ENCODE measurements at places on chromosomes 16 and 17.

- DNase-seq: no peak
Measured at GRCh38 chr17:312476-313148, 40.0 kb downstream of the RPH3AL start.

DNA sequence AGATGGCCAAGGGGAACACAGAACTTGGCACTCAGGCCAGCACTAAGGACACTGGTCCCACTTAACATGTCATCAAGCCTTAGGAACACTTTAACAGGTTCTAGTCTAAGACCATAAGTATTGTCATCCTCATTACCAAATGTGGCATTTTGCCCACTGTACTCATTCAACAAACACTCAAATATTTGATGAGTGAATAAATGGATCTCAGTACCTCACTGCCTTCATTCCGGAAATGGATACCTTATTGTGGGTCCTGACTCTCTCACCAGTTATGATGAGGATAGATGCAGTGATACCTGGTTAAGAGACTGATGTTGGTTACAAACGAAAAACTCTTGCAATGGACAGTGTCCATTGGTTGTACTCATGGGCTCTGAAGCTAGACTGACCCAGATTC, 455.2 kb upstream of the DYNLRB2 start:
- no peak for DNase-seq

DNA sequence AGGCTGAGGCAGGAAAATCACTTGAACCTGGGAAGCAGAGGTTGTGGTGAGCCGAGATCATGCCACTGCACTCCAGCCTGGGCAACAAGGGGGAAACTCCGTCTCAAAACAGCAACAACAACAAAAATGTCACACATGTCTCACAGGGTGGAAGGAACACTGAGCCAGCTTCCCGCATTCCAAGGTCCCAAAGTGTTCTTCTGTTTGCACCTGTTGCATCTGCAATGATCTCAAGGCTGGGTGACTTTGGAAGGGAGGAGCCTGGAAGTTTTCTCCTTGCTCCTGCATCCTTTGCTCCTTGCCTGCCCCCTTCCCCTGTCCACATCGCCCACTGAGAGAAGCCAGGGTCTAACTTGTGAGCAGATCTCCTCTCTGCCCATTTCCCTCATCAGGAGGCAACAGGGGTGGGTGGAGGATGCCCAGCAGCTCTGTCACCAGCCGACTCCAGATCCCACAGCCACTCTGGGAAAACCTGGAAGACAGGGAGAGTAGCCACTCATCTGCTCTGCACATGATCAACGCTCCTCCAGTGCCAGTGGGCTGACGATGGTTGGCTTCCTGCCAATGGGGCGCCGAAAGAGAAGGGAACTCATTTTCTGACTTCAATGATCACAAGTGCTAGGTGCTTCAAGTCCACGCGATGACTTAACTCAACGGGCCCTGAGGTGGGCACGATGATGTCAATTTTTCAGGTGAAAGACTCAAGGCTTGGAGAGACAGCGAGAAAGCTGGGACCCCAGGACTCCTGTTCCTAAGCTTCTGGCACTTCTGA, 12.6 kb downstream of the CHST6 start:
- DNase-seq: no peak

GRCh38 chr16:695355-696089, 5.3 kb upstream of the WDR24 start:
- peak; percentile 64 for DNase-seq

- no peak for DNase-seq
Measured at GRCh38 chr16:57971848-57972247, 920 bp upstream of the CNGB1 start.

GRCh38 chr16:4525069-4525468, 13.5 kb downstream of the CDIP1 start:
- DNase-seq: no peak

GRCh38 chr16:69793526-69793925, 31.4 kb downstream of the WWP2 start:
- DNase-seq: no peak

DNA sequence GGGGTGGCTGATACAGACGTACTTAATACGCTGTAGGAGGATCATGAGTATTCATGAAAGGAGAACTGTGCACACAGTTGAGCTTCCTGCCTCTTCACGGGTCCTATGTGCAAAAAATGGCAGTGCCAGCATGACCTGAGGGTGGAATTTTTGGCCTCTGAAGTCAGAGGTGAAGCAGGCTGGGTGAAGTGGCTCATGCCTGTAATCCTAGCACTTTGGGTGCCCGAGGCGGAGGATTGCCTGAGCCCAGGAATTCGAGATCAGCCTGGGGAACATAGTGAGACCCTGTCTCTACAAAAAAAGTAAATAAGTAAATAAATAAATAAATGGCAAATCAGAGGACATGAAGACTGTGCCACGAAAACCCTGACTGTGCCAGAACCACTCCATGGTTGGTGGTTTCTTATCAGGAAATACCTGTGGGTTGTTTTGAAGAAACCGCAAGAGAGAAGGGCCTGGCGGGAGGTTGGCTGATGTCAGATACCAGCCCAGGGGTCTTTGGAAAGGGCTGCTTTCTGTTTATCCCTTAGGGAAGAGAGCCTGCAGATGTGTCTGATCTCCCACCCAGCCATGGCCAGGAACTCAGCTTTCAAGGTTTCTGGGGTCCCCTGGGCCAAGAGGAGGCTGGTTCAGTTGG, 3.4 kb downstream of the ASPSCR1 start:
- DNase-seq: no peak

DNA sequence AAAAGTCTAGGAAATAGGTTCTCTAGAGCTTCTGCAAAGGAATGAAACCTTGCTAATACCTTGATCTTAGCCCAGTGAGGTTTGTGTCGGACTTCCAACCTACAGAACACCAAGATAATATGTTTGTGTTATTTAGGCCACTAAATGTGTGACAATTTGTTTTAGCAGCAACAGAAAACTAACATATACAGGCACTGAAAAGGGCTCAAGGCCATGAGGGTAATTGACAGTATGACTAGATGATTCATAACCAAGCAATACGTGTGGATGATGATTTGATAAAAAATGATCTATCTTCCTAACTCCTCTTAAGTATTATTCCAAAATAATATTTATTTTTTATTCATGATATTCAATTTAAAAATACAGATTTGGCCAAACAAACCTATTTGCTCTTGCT, 27.7 kb upstream of the MED13 start:
- DNase-seq: no peak

DNA sequence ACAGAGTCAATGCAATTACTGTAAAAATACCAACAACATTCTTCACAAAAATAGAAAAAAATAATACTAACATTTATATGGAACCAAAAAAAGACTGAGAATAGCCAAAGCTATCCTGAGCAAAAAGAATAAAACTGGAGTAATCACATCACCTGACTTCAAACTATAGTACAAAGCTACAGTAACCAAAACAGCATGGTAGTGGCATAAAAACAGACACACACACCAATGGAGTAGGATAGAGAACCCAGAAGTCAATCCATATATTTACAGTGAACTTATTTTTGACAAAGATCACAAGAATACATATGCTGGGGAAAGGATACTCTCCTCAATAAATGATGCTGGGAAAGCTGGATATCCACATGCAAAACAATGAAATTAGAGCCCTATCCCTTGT, 84.2 kb downstream of the CEP112 start:
- no peak for DNase-seq

- no peak for DNase-seq
Measured at GRCh38 chr16:76931186-76931585, 259.8 kb upstream of the MON1B start.

DNA sequence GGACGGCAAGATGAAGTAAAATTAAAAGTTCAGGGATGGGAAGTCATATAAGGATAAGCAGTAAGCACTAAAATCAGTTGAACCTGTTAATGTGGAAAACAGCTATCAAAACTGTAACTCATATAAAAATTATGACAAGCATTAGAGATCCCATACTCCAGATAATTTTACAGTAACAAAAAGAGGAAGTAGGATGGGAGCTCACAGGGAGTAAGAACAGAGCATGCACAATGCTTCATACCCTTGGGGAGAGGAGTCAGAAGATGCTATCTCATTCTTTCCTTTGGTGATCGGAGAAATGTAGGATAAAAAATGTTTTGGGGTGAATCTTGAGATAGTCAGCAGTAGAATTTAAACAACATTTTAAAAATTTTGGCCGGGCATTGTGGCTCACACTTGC, 164.7 kb upstream of the CACNG5 start:
- no peak for DNase-seq

DNA sequence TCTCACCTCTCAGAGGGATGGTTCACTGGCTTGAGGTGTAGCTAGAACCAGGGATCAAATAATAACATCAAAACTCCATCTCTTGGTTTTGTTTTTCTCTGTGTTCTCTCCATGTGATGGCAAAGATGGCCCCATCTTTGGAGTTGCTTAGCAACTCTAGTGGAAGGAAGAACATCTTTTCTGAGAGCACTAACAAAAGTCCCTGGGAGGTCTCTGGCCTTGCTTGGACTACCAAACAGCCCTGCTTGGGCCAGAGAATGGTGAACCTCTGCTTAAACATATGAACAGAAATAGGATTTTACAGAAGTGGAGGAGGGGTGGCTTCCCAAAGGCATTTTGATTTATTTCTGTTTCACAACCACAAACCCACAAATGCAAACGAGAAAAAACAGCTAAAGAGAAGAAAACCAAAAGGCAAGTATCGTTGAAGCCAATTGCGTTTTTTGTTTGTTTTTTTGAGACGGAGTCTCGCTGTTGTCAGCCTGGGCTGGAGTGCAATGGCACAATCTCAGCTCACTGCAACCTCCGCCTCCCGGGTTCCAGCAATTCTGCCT, 13.2 kb downstream of the GABARAPL2 start:
- DNase-seq: no peak

Measured in cerebellum (tissue), 4 donors.